ENCODE measurements at places on chromosomes 16 and 17.

DNA sequence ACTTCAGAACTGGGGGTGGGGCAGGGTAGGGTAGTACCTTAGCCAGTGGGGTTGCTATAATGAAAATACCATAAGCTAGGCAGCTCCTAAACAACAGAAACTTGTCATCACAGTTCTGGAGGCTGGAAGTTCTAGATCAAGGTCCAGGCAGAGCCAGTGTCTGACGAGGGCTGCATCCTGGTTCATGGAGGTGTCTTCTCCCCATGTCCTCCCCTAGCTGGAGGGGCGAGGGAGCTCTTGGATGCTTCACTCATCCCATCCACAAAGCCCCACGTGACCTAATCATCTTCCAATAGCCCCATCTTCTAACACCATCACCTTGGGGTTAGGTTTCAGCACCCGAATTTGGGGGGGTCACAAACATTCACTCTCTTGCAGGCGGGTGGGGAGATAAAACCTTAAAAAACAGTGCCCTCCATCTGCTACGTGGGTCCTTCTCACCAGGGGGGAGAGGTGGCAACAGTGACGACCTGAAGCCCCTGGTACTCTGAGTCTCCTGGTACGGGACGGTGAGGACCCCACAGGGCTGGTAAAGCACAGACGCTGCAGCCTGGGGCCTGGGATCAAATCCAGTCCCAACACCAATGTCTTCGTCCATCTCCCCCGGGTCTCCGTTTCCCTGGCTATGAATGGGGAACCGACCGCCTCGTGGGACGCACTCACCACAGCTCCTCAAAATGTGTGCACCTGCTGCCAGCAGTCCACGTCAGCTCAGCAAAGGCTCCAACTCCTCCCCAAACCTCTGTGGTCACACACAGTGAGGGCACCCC lies 22.8 kb downstream of the RAB40B start:
- DNase-seq = no peak

- DNase-seq = no peak
Measured at GRCh38 chr16:4682616-4683254, 10.6 kb upstream of the NUDT16L1 start.

- DNase-seq = no peak
Measured at GRCh38 chr17:74573169-74573568, 5.9 kb upstream of the CD300H start.

- DNase-seq = no peak
Measured at GRCh38 chr16:77059446-77059845, 131.5 kb upstream of the MON1B start.

GRCh38 chr16:25297151-25297787 lies 39.6 kb upstream of the ZKSCAN2 start:
- no peak for DNase-seq

GRCh38 chr17:1611715-1612114 lies 16.9 kb downstream of the SLC43A2 start:
- no peak for DNase-seq

- no peak for DNase-seq
Measured at GRCh38 chr17:59825533-59826322, 67.0 kb downstream of the TUBD1 start.

DNA sequence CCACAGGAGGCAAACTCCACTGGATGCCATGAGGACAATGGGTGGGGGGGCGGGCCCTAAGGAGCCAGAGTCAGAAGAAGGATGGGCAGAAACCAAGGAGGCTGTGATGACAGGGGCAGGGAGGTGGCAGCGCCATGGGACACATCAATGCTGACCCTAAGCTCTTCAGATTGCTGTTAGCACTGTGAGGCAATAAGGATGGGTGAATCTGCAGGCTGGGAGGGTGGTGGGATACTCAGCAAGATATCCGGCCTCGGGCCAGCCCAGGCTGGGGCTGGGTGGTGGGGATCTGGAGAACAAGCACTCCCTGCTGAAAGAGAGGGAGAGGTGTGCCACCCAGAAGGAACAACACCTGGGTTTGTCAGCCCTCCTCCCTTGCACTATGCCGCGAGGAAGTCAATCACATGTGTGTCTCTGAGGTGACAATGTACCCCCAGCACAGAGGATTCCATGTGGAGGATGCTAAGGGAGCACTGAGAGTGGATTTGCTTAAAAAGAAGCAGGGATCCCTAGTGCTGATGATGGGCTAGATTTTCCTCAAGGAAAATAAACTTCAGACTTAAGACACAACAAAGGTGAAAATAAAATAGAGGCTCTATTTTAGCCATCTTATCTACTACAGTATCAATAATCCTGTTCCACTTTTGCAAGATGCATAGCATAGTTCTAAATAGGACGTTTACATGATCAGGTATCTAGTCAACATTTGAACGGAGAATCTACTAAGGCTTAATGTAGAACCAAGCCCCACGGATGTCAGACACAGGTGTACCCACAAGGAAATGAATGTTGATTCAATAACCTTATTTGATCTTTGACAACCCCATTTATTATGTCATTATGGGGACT lies 22.6 kb downstream of the SMPD3 start:
- DNase-seq = no peak

GRCh38 chr17:68734187-68734900 lies 133.2 kb upstream of the FAM20A start:
- no peak for DNase-seq

GRCh38 chr16:86396901-86397311 lies 113.4 kb upstream of the FOXF1 start:
- no peak for DNase-seq

DNA sequence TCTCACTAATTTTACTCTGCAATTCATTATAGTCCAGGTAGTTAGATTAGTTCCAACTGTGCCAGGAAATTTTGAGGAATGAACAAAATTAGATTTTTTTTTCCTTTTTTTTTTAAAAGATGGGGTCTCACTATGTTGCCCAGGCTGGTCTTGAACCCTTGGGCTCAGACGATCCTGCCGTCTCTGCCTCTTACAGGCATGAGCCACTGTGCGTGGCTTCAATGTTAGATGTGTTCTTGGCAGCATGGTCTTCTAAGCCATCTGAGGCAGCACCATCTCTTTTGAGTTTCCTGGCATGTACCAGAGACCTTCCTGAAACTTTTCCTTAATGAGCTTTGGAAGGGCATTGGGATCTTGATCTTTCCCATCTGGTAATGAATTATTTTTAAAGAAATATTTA lies 2.6 kb upstream of the AHSP start:
- no peak for DNase-seq

GRCh38 chr17:19641687-19642372 lies 6.7 kb upstream of the ALDH3A2 start:
- no peak for DNase-seq

- DNase-seq = no peak
Measured at GRCh38 chr16:57301126-57301817, 16.8 kb upstream of the PLLP start.

DNA sequence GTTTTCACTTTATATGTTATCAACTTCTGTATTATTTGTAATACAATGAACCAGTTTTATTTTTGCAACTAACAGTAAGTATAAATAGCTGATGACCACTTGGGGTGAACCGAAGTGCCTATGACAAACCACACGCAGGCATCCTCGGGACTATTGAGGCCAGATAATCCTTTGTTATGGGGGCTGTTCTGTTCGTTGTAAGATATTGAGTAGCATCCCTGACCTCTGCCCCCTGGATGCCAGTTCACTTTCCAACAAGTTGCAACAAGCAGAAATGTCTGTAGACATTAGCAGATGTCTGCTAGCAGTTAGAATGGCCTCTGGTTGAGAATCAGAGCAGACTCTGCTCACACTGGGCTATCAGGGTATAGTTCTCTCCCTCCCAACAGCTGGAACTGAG lies 277.0 kb downstream of the WWOX start:
- no peak for DNase-seq

- no peak for DNase-seq
Measured at GRCh38 chr16:73354434-73354833, 306.5 kb upstream of the ZFHX3 start.

DNA sequence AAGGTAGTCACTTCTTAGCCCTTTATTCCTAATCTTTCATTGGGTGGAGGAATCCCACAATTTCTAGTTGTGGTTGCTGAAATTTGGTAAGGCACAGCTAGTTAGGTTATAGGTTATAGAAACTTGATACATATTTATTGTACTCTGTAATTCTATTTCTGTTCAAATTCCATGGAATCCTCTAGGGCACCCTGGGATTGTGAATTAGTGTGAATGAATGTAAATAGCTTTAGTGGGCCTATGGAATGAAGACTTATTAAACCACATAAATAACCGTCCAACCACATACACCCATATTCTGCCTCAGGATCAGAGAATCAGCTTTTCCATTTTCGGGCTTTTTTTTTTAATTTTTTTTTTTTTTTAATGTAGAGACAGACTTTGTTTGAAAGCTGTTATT lies 9.2 kb downstream of the TANC2 start:
- DNase-seq = no peak

DNA sequence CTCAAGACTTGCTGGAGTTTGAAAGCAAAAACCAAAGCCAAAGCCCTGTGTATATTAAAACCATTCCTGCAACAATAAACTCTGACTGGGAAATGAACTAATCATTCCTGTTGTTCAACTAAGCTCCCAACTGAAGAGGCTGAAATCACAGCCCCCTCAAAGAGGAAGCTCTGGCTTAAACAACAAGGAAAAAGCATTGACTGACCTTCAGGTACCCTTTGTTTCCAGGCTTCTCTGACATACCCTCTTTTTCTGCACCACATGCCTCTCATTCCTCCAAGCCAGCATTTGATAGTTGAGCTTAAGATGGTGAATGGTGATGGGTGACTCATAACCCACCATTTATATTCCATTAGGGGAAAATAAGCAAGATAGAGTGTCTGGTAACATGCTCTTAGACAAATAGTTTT lies 470.9 kb upstream of the SOX9 start:
- DNase-seq = no peak

- DNase-seq = no peak
Measured at GRCh38 chr16:25707982-25708583, 16.3 kb downstream of the HS3ST4 start.

- no peak for DNase-seq
Measured at GRCh38 chr16:79673635-79674034, 73.1 kb upstream of the MAF start.

- DNase-seq = no peak
Measured at GRCh38 chr16:47019568-47019967, 46.1 kb upstream of the DNAJA2 start.

- DNase-seq = no peak
Measured at GRCh38 chr17:27362909-27363308, 69.0 kb downstream of the WSB1 start.

DNA sequence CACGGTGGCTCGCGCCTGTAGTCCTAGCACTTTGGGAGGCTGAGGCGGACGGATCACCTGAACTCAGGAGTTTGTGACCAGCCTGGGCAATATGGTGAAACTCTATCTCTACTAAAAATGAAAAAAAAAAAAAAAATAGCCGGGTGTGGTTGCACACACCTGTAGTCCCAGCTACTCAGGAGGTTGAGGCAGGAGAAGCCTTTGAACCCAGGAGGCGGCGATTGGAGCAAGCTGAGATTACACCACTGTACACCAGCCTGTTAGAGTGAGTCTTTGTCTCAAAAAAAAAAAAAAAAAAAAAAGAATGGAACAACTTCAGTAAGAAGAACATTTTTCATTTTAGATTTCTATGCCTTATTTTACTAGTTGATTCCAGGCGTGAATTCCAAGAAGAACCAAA lies 2.7 kb downstream of the NUP85 start:
- DNase-seq = no peak

DNA sequence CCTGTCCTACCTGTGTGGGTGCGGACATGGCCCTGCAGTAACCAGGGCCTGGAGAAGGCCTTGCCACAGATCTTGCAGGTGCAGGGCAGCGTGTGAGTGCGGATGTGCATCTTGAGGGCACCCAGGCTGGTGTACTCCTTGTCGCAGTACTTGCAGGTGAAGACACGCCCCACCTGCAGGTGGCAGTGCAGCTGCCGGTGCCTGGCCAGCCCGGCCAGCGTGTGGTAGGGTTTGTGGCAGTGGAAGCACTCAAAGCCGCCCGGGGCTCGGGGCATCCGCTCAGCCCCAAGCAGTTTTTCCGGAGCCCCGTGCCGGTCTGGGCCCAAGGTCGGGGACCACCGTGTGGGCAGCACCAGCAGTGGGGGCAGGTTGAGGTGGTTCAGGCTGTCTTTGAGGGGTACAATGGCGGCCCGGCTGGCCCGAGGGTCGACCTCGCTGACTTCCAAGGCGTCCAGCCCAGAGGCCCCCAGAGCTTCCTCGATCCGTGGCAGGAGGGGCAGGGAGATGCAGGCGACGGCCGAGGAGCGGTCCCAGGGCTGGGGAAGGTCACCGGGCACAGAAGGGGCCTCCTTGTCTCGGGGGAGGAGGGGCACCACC lies 5.1 kb downstream of the SNAI3 start:
- DNase-seq = no peak

DNA sequence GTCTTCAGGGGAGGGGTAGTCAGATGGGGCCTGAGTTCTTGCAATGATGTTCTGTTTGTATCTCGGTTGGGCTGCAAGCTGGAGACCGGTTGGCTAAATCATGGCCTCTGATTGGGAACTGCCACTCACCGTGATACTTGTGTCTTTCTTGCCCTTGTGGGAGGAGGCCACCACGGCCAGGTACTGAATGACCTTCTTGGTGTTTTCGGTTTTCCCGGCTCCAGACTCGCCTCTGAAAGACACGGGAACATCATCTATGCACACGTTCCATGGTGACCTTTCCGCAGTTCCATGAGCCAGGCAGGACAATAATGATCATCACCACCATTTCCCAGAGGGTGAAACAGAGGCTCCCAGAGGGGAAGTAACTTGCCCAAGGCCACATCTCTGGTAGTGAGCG lies 70.3 kb downstream of the MYH11 start:
- no peak for DNase-seq

- no peak for DNase-seq
Measured at GRCh38 chr16:49494474-49494873, 120.9 kb downstream of the C16orf78 start.

DNA sequence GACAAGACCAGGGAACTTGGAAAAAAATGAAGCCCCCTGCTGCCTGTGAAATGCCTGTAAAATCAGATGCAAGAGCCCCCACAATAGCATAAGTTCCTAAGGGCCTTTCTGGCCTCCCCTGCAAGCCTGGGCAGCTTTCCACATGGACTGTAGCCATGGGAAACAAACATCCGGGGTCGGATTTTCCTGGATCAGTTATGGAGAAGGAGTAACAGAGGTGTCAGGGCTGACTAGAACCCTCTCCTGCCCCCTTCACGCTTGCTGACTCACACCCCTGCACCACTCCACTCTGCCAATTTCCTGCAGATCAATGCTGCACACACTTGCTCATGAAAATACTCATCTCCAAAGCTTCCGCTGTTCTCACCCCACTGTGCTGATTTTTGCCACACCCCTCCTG lies 258.6 kb downstream of the CBLN1 start:
- no peak for DNase-seq

GRCh38 chr16:66427036-66427860 lies at the start of gene BEAN1:
TSS of gene BEAN1 (plus strand) at chr16:66427295. CDS start at chr16:66437677, 10,382 bp downstream.
- no peak for DNase-seq

- DNase-seq = no peak
Measured at GRCh38 chr17:35797918-35798317, 2.5 kb upstream of the MMP28 start.

- no peak for DNase-seq
Measured at GRCh38 chr17:43936434-43936833, 5.8 kb downstream of the PPY start.
